ENCODE measurements at places on chromosomes 6 and 20.

DNA sequence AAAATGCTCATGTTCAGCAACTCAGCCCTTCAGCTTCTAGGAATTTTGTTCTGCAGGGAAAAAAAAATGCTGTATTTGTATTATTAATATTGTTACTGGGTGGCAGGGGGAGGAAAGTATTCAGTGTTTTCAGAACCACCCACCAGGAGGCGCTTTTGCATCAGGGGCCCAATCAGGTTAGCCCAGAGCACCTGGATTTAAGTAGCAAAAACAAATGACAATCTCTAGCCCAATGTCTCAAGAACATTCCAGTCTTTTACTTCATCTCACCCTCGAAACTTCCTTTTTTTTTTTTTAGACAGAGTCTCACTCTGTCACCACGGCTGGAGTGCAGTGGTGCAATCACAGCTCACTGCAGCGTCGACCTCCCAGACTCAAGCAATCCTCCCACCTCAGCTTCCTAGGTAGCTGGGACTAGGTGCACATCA, 635 bp upstream of the C20orf203 start:
- DNase-seq = peak; percentile 65

DNA sequence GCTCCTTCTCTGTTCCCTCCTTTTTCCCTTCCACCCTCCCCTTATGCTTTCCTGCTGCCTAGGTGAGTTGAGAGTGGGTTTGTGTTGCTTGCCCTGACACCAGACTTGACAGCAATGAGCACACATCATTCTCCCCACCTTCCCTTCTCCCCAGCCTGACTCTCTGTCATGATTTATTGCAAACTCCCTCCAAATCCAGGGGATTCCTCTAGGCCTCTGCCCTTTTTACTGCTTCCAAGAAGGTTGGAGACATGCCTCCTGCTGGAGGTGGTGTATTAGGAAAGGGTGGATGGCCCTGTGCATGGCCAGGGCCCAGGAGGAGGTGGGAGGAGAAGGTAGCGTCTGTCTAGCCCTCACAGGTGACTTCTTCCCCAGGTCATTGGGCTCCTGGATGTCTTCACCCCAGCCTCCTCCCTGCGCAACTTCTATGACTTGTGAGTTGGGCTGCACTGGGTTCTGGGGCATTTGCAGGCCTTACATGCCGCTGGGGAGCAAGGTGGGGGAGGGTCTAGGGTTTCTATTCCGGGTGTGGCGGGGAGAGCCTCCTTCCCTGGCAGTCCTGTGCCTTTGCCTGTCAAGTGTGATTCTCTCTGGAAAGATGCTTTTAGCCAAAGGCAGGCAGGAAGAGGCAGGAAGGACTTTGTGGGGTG, 2.1 kb downstream of the MAPK13 start:
- no peak for DNase-seq

- no peak for DNase-seq
Observed at GRCh38 chr6:143840595-143841265, 2.4 kb upstream of the LTV1 start.

DNA sequence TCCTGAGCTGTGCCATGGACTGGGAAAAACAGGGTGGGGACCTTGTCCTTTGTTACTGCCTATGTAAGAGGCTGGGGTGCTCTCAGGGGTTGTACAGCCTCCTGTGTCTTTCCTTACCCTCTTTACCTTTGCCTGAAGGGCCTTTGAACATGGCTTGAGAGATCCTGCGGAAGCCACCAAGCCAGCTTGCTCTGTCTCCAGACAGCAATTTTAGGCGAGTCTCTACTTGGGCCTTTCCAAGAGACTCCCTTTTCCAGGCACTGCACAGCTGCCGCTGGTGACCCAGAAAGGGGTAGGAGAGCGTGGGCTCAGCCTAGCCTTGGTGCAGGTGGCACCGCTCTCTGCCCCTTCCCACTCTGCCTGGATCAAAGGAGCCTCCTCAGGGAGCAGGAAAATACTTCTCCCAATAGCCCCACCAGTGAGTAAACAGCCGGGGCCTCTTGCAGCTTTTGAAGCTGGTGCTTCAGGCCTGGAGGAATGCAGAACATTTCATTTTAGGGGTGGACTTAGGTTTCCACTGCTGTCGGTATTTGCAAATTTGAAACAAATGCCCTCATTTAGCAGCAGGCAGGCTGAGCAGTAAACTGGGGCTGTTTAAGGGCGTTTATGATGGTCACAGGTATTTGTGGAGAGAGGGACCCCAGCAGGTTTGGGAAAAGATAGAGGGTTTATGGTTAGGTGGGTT, 13.9 kb downstream of the PTK7 start:
- no peak for DNase-seq

- DNase-seq = no peak
Observed at GRCh38 chr20:21322921-21323331, 19.8 kb downstream of the XRN2 start.

DNA sequence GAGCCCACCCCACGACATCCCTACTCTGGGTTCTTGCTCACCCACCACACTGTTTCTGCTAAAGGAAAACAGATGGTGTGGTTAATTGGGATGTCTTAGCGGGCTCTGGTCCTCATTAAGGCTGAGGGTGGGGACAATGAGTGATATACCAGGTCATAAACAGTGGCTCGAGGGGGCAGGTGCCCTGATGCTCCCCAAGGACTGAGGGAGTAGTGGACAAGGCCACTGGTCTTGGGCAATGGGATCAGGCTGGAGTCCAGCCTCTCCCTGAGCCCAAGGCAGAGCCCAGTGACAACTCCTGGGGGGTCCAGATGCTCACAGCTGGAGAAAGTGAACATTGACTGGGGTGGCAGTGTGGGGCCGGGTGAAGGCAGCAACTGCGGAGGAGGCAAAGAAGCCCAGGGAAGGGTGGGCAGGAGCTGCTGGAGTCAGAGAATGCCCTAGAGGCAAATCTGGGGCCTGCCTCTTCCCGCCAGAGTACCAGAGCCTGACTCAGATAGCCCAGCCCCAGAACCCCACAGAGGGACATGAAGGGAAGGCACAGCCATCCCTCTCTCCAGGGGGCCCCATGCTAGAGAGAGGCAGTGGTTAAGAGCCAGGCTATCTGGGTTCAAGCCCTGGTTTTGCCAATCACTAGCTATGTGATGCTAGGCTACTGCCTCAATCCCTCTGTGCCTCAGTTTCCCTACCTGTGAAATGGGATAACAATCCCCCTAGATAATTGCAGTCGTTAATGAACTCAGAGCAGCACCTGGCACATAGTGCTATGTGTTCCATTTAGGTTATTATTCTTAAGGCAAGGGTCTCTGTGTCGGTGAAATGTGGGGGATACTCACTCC, 72.3 kb downstream of the MRPL14 start:
- DNase-seq = no peak

GRCh38 chr6:70221715-70222438, 81.0 kb downstream of the COL9A1 start:
- no peak for DNase-seq

DNA sequence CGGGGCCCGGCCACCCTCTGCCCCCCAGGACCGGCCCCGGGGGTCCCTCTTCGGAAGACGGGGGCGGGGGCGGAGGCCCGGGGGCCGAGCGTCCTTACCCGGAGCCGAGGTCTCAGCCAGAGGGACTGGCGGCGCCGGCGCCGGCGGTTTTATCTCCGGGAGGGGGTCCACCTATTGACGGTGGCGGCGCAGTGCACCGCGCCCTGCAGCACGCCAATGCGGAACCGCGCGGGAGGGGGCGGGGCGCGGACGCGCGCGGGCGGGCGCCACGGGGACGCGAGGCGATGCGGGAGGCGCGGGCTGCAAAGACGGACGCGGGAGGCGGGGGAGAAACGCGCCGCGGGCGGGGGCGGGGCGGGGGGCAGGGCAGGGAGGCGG, at the start of gene EEF1A2:
Gene EEF1A2 (minus strand): TSS at position 124 of the 378 bp plus-strand sequence. CDS start 1,320 bp downstream, outside the sequence.
- DNase-seq = peak; percentile 56

DNA sequence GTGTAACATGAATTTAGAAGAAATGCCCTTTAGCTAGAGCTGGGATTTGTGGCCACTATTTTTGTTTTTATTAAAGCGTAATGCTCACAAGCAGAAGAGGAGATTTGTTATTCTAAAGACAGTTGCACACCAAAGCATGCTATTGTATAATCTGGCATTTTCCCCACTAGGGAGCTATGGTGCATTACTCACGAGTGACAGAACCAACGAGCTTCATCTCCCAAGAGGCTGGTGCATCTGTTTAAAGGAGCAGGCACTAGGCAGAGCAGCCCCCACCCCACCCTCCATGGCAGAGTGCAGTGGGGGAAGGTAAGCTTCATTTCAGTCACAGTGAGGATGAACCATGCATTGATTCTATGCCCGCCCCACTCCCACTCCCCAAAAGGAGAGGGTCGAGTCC, 287.3 kb upstream of the TSHZ2 start:
- DNase-seq = no peak

- DNase-seq = no peak
Observed at GRCh38 chr6:108039681-108040080, 34.9 kb downstream of the OSTM1 start.

- no peak for DNase-seq
Observed at GRCh38 chr20:44664131-44664530, 12.6 kb upstream of the ADA start.

DNA sequence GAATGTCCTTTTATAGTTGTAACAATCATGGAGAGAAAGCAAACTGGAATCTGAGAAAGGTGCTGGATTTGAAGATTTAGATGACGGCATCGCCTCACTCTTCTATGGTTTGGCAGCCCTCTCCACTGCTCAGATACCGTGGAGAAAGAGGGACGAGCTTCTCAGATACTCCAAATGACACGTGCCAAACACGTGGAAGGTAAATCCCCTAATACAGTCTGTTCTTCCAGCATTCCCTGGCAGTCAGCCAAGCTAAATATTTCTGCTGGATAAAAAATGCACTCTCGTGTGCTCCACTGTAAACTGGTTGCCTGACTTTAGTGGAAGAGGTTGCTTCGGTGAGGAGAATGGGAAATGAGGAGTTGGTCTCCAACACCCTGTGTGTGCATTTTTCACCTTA, 16.7 kb upstream of the PRDM1 start:
- no peak for DNase-seq

DNA sequence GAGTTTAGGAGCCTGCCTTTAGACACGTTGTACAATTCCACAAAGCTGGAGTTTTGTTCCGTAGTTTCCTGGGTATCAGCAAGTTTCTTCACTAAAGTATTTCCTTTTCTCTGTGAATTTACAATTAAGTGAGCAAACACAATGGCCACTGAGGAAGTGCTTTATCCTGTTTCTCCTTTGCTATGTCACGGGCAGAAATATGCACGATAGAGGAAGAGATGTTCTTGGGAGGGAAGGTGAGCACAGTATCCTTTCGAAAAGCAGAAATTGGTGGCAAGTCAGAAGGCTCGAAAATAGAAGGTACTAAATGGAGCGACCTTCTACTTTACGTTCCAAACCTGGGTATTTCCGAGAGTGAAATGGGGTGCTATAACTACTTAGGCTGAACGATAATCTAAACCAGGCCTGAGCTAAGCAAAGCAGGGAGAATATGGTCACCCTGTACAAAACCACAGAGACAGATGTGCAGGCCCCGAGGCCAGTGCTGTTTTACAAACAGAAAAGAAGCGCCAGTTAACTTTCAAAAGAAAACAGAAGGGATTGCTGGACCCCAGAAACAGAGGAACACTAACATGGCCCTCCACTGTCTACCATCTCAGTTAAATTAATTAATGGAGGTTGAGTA, 259.6 kb downstream of the TBC1D7 start:
- DNase-seq = no peak

DNA sequence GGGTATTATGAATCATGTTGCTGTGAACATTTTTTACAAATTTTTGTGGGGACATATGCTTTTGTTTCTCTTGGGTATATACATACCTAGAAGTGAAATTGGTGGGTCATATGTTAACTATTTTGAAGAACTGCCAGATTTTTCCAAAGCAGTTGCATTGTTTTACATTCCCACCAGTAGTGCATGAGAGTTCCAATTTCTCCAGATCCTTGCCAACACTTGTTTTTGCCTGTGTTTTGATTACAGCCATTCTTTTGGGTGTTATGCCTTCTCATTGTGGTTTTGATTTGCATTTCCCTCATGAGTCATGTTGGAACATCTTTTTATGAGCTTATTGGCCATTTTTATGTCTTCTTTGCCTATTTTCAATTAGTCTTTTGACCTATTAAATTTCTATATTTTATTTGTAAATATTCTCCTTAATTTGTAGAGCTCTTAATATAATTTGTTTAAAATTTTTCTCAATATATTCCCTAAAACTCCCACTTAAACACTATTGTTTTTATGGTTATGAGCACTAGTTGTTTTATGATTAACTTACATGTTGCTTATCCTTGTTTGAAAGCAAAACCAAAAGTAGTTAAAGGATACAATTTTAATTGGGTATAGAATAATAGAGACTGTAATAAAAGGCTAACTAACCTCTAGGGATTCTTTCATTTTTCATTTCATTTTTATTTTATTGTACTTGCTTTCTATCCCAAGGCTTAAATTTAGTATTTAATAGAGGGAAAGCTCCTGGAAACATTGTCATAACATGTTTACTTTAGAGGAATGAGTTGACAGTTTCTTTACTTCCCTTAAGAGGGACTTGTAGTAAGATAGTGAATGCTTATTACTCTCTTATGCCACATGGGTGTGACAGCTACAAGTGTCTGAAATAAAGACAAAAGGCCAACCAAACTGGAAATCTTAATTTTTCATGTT, 5.5 kb downstream of the UBR2 start:
- DNase-seq = no peak

Data from CD4-positive, alpha-beta memory T cell (primary cell).